ENCODE measurements at places on chromosomes 1 and 21. TPM values are rescaled to one million over a fixed set of nuclear protein-coding genes. Genes with fewer than 3 reads are reported as not detected.

CD101 gene
- total RNA-seq: 0.13 TPM

SLC45A3 gene
- total RNA-seq: 1.7 TPM

AMPD1 gene
- total RNA-seq: not detected

UBQLN4 gene
- total RNA-seq: 18.8 TPM

FLAD1 gene
- 37.9 TPM for total RNA-seq

SYPL2 gene
- 12.4 TPM for total RNA-seq

HYI gene
- 50.6 TPM for total RNA-seq

KLF17 gene
- not detected for total RNA-seq

KRTAP20-4 gene
- total RNA-seq: not detected

AMY1C gene
- 1.7 TPM for total RNA-seq

ARHGAP29 gene
- 56.2 TPM for total RNA-seq

BACE2 gene
- 89.1 TPM for total RNA-seq

DNA sequence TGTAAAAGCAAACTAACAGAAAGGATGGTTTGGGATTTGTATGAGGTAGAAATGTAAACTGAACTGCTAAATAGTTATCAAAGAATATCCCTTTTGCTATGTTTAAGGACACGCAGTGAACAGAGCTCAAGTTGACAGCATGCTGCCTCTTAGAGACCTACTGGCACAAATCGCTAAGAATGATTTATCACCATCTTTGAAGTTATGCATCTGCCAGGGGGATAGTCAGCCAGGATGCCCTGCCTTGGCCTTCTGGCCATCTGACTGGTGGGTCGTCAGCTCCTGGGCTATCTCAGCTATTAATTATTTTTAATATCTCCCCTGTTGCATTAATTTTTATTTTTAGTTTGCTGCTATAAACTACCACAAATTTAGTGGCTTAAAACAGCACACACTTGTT lies 334.8 kb upstream of the KAZN start:
- DNase-seq: no peak

DNA sequence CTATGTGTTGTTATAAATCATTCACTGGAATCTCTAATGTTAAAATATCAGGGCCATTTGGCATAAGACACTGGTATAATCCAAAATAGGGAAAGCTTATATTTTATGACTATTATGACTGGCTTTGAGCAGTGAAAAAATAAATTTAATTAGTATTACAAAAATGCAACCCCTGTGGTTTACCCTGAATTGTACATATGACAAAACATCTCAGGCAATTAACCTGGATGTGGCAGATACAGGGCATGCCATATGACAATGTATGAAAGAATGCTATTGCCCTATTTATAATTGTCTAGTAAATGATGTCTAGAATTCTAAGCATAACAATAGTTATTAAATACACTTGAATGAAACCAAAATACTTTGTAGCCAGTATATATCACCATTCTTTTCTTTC lies 532.5 kb upstream of the ADGRL4 start:
- no peak for DNase-seq

DNA sequence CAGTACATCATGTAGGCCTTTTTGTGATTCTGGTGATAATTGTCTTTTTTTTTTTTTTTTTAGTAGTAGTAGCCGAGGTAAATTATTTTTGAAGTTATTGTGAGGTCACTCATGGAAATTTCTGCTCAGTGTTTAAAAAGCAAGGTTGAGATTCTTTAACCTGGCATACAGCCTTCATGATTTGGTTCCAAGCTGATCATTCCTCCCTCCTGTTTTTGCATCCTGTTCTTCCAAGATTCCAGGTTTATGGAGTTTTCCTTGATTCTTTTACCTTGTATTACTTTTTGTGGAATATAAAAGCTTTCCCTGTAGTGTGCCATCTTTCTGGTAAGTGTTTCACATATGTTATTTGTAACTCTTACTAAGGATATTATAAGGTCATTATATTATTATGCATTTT lies 9.1 kb downstream of the ZFYVE9 start:
- DNase-seq: no peak

DNA sequence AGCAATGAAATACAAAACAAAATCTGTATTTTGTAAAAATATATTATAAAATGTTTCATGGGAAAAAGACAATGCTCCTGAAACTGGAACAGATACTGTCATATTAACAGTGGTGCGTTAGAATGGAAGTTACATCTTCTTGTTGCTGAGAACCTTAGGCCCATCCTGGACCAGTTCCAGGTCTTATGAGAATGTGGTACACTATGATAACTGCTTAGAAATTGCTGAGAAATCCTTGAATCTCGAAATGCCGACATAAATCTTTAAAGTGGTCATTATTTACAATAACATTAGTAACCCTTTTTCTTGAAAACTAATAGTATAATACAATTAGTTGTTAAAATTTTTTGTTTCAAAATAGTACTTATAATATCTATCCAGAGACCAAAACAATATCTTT lies 747.9 kb upstream of the NCAM2 start:
- DNase-seq: no peak

DNA sequence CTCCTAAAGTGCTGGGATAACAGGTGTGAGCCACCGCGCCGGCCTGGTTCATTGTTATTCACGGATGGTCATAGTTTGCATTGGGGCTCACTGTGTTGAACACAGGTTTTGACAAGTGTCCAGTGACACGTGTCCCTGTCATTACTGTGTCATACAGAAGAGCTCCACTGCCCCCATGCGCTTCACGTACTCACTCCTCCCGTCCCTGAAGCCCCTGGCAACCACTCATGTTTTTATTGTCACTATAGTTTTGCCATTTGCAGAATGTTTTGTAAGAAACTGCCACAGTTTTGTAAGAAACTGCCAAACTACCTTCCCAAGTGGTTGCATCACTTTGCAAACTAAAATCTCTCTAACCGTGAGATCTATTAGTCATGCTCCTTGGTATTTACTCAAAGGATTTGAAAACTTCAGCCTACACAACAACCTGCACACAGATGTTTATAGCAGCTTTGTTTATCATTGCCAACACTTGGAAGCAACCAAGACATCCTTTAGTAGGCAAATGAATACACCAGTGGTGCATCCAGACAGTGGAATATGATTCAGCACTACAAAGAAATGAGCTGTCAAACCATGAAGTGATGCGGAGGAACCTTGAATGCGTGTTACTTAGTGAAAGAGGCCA lies 163.2 kb upstream of the COL6A1 start:
- no peak for DNase-seq

- no peak for DNase-seq
Measured at GRCh38 chr1:91501971-91502671, 1.5 kb downstream of the CDC7 start.

DNA sequence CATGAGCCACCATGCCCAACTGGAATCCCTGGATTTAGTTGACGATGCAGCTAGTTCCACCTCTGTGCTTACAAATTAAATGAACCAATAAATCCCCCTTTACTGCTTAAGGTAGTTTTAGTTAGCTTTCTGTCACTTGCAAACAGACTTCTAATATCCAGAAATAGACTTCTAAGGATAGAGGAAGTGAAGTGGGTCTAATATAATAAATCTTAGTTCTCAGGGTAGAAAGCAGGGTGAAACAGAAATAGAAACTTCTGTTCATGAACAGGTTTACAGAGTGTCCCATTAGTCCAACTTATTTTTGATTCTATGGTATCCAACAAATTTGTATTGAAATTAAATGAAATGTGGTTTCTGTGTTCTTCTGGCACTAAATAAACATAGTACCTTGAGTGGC lies 20.1 kb downstream of the BCAS2 start:
- no peak for DNase-seq

- DNase-seq: no peak
Measured at GRCh38 chr1:234776876-234777855, 167.2 kb upstream of the IRF2BP2 start.

DNA sequence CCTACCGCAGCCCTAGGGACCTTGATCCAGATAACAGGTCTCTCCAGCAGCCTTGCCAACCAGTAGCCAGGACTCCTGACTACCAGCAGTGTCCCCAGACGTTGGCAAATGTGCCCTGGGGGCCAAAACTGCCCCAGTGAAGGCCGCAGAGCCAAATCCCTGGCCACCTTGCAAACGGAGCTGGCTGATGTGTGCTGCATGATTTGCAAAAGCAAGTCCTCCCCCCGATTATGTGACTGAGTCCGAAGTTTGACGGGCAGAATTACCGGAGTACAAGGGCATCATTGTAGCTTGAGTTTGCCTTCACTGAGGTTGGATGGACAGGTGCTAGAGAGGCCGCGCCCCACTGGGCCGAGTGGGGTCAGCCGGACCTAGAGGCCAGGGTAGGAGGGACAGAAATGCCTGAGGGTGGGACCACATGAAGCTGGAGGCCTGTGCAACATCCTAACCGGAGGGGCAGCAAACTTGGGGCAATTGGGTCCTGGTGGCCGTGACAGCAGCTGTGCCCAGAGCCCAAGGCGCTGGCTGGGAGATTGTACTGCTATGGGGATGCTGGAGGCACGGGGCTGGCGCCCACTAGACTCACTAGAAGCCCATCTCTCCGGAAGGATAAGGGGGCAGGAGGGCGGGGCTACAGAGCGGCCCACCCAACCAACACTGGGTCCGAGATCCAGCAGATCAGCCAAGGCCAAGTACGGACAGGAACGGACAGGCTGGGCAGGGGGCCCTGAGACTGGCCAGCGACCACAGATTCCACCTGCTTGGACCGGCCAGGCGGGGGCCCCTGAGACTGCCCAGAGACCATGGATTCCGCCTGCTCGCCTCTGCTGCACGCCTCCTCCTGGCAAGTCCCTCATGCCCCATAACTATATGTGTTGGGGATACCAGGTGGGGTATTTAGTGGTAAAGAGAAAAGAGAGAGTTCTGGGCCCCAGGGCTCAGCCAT lies 2.8 kb downstream of the ARHGEF16 start:
- DNase-seq: no peak

DNA sequence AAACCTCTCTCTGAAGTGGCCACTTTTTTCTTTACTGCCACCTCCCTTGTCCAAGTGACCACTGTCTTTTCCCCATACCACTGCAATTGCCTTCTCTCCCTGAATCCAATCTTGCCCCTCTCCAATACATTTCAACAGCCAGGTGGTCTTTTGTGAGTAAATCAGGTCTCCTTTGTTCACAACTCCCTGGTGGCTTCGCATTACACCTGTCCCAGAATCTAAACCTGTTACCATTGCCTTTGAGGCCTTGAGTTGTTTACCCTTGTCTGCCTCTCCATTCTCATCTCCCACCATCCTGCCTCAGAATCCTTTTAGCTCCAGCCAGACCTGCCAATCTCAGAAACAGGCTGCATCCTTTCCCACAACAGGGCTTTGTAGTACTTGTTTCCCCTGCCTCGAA lies 21.8 kb upstream of the DYNLT5 start:
- no peak for DNase-seq

- peak; percentile 94 for DNase-seq
Measured at GRCh38 chr1:159881622-159882526, 18.1 kb downstream of the CFAP45 start.

- no peak for DNase-seq
Measured at GRCh38 chr1:43671626-43672330, 21.8 kb downstream of the KDM4A start.

GRCh38 chr1:90826834-90827233 lies 109.7 kb upstream of the BARHL2 start:
- no peak for DNase-seq

- DNase-seq: peak; percentile 44
Measured at GRCh38 chr1:183244466-183244865, 58.4 kb downstream of the LAMC2 start.

DNA sequence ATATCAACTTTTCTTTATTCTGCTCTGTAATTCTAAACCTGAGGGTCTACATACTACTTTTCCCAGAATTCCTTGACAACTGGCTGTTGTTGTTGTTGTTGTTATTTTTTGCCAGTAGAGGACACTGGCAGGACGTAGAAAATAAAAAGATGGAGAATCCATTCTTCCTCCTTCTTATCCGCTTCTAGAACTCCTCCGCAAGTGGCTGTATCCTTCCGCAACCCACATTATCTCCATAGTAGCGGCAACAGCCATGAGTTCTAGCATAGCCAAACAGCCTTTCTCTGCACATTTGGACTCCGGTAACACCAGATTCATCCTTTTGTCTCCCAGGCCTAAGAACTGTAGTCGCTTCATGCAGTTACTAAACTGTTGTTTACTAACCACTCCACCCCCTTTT lies 91.1 kb upstream of the CACHD1 start:
- no peak for DNase-seq

- DNase-seq: peak; percentile 64
Measured at GRCh38 chr1:22827666-22828483, 117.2 kb downstream of the EPHB2 start.

GRCh38 chr1:28437924-28438699 lies 67.7 kb upstream of the RCC1 start:
- peak; percentile 95 for DNase-seq

- no peak for DNase-seq
Measured at GRCh38 chr1:209755926-209756614, at the start of gene TRAF3IP3. TRAF3IP3 (plus strand) TSS chr1:209756053; CDS start chr1:209760040, 3,987 bp downstream.

DNA sequence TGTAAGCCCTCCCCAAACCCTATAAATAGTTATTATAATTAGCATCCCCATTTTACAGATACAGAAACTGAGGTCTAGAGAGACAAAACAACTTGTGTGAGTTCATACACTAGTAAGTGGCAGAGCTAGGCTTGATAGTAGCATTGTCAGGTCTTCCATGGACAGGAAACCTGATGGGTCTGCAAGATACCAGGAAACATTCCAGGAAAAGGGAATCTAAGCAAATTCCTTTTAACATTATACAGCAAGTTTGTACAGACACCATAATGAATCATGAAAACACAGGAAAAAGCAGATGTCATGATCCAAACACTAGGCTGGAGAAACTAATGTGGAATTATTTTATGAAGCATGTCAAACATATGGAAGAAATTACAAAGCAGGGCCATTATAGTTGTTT lies 89.1 kb upstream of the KCNK2 start:
- DNase-seq: no peak

DNA sequence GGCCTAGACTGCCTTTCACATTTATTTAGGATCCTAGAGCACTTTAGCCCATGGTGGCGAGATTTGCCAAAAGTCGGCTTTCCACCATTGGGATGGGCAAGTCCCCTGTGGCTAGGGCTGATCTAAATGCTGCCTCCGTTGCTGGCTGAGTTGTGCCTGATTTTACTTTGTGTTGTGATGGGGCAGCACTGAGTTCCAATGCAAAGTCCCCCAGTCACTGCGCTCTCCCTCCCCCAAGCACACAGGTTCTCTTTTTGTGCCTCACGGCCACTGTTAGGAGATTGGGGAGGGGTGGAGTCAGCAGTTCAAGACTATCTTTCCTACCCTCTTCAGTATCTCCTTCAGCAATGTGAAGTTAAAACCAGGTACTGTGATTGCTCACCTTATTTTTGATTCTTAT lies 66.7 kb upstream of the COX20 start:
- no peak for DNase-seq

- no peak for DNase-seq
Measured at GRCh38 chr1:222777977-222778376, 36.9 kb upstream of the DISP1 start.

GRCh38 chr1:22508329-22508728 lies 55.0 kb upstream of the EPHA8 start:
- DNase-seq: peak; percentile 69

- DNase-seq: peak; percentile 91
Measured at GRCh38 chr1:32701951-32702598, 495 bp downstream of the SYNC start.

All from thyroid gland (tissue), 4 donors.